Stimulated activated CD4-positive, alpha-beta T cell treated with anti-CD3 and anti-CD28 coated beads, Interleukin-12 subunit alpha, Interleukin-12 subunit beta, amount 100 ng/mL, for 4 hours (primary cell): ENCODE measurements at places on chromosomes 12 and 14.

DNA sequence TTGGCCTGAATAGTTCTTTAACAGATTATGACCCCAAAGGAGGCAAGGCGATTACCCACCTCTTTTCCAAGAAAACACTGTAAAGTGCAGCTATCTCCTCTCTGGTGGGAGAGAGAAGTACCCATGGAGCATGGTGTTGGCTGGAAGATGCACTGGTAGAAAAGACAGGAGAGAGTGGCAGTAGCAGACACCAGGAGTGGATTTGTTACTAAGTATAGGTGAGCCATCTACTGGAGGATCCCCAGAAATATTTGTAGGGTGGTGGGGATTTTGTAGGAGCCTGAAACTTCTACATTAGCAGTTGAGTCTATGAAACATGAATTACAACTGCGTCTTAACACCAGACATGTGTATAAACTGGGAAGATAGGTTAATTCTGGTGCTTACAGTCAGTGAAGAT lies 148.0 kb downstream of the SLC38A4 start:
- no peak for DNase-seq

- DNase-seq: no peak
Observed at GRCh38 chr12:111764120-111764821, 2.5 kb upstream of the ALDH2 start.

- no peak for DNase-seq
Observed at GRCh38 chr14:102221026-102221425, 81.3 kb downstream of the WDR20 start.

DNA sequence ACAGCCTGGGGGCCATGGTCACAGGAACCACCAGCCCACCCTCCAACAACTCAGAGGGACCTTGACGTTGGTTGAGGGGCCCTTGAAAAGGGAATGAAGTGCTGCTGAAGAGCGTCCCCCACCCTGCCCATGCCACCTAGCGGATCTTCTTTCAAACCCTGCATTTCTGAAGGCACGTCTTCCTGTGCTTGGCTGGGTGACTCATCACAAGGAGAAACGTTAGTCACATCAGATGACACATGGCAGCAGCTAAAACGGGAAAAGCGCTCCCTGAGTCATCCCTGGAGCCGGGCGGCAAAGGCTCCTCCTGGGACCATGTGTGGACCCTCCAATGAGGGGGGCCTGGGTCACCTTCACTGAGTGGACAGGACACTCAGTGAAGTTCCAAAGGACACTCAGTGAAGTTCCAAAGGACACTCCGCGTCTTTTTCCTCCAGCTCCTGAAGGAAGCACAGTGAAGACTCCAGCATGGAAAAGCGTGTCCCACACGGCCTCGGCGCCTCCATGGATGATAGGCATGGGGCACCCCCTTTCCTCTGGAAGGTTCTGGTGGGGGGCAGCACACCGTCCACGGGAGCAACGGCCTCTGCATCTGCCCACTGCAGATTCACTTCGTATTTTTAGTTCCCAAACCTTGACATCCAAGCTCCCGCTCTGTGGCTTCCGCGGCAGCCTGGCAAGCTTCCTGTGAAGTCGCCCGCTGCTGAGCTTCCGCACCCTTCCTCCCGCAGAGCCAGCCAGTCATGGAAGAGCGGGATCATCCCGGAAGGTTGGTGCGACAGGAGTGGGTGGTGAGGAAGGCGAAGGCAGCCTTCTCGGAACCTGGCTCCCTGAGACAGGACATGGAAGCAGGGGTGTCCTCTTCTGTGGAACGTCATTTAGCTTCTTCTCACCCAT lies 383.4 kb downstream of the VRK1 start:
- no peak for DNase-seq

- peak; percentile 51 for DNase-seq
Observed at GRCh38 chr14:99261912-99262787, 9.8 kb downstream of the BCL11B start.

DNA sequence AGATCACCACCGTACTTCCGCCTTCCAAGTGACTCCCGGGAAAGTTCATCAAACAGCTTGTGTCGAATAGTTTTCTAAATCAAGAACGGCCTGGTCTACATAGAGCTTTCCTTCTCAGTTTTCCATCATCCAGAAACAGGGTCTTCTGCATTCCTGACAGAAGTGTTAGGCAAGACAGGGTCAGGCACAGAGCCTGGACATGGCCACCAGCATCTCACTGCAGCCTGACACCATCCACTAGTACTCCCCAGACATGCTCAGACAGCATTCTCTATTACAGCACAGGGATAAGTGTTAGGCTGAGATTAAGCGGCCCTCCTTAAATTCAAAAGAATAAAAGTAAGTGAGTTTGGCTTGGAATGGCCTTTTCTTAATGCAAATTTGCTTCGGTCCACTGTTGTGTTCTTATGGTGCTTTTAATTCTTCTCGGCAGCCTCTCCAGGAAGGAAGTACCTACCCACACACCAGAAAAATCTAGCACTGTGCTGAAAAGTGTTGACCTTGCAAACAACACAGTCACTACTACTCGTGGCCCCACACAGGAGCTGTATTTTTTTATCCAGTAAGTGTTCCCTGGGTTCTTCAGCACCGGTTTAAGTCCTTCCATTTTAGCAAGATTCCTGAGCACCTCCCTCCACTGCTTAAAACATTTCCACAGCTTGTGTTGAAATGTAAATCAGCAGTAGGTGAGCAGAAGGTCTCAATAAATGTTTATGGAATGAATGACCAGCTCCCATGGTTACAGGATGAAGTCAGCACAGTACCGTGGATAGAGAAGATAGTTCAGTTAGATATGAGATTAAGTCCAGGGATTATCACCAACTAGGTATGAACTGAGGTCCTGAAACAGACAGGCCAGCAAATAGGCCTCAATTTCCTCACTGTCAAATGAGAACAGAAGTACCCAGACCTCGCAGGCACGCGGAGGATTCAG lies 44.1 kb downstream of the SETD3 start:
- DNase-seq: no peak

DNA sequence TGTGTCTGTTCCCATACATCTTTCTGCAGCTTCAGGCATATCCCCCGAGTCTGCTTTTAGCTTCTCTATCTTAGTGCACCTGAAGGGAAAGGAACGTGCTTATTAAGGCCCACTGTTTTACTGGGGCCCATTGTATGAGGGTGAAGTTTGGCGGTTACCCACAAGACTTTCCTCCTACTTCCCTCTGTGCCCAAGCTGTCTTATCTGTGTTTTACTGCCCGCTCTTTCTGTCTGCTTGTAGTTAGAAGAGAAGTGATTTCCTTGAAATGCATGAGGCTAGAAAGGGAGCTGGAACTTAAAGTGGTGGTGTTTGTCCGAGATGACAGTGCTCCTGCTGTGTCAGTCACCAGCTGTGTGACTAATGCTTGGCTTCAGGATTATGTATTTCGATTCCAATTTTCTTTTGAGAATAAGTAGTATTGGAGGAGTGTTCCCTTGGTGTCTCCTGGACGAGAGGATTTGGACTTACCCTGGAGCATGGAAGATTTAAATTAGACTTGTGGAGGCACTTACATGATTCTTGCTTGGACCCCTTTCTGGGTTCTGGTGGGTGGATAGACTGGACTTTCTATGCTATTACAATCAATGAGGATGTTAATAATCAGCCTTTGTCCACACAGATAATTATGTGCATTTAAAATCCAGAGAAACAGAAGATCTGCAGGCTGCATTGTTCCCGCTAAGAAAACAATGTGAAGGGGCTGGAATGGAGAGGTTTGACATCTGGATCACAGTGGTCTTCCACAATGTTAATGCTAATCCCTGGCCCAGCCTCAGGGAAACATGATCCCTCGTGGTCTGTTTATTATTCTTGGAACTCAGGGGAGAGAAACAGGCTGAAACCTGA lies 13.9 kb upstream of the KRT86 start:
- DNase-seq: no peak

DNA sequence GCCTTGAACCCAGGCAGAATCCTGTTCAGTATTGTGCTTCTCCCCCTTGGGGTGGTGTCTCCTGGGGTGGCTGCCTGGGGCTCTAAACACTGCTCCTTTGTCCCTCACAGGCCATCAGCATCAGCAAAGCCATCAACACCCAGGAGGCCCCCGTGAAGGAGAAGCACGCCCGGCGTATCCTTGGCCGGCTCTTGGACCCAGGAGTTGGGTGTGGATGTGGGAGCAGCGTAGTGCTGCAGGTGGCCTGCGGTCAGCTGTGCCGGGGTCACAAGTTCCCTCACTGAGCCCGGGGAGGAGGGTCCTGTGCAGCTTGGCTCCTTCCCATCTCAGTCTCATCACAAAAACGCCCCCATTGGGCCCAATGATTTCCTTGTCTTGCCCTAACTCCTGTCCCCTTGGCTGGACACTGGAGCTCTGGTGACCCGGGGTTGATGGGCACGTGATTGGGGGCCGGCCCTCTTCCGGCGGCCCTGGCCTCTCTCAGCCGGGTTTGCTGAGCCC lies 12.7 kb downstream of the HIP1R start:
- DNase-seq: no peak

- no peak for DNase-seq
Observed at GRCh38 chr14:20733684-20734429, 11.8 kb upstream of the EDDM3A start.

GRCh38 chr14:29757188-29757680 lies 170.4 kb downstream of the PRKD1 start:
- no peak for DNase-seq

- DNase-seq: no peak
Observed at GRCh38 chr14:36510078-36510799, 9.8 kb downstream of the NKX2-1 start.

DNA sequence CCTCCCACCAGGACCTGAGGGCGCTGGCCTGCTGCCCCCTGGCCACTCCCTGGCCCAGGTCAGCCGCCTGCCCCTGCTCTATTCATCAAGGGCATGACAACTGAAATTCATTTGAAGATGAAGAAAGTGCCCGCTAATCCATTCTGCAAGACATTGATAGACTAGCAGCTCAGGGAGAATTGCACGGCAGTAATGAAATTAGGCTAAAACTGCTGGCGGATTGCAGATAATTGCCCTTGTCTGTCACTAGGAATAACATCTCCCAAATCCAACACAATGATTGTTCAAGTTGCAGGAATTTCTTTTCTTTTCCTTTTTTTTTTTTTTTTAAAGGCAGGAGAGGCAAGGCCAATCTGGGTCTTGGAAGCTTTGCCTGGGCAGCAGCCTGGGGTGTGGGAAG lies 44.5 kb downstream of the MVK start:
- DNase-seq: no peak

- DNase-seq: no peak
Observed at GRCh38 chr14:77039285-77040058, 11.0 kb upstream of the IRF2BPL start.
